ENCODE measurements at places on chromosomes 16 and 17. TPM values are rescaled to one million over a fixed set of nuclear protein-coding genes. Genes with fewer than 3 reads are reported as not detected.

- DNase-seq, result no peak
Observed at GRCh38 chr16:12084436-12084835, 107.9 kb downstream of the SNX29 start.

- DNase-seq, result no peak
Observed at GRCh38 chr17:7179317-7180254, at the start of gene ASGR1. TSS of gene ASGR1 (minus strand) at chr17:7179370. CDS start at chr17:7178563, 807 bp downstream.

OTOA gene
- not detected for total RNA-seq

DNA sequence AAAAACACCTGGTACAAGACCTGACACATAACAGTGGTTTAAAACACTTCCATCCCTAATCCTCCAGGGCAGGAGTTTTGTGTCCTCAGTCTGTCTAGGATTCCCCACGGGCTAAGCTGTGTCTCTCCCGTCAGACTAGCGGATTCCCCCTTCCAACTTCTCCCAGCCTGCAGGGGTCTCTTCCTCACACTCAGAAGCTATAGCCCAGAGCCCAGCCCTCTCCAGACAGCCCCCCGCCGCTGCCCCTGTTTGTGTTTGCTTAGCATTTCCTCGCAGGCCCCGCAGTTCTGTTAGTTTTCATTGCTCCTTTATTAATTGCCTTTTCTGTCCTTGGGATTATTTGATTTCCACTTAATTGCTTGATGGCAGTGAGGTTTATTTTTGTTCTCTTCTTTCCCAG lies 91.2 kb downstream of the TMEM132E start:
- DNase-seq, result no peak

HES7 gene
- not detected for total RNA-seq

DNA sequence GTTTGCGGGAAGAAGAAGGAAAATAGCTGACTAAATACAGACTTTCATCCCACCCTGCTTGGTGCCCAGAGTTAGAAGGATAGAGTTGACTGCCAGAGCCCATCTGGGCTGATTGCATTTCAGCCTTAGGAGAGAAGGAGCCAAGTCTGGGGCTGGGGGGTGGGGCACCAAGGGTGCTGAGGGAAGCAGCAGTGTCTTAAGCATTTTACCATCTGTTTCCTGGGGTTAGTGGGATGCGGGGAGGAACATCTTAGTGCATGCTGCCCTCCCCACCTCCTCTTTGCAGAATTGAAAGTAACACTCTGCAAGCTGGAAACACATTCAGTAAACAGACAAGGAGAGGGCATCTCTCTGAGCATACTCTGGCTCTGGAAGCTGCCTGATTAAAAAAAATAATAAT lies 1.5 kb upstream of the ARL5C start:
- no peak for DNase-seq

Measured in left ventricle myocardium superior (tissue), 1 donor.